Motor neuron (in vitro differentiated cells): ENCODE measurements at places on chromosomes 1 and 21. TPM values are rescaled to one million over a fixed set of nuclear protein-coding genes. Genes with fewer than 3 reads are reported as not detected.
A peak's percentile ranks its signal among the peaks of the same experiment; 100 is the strongest.

- no peak for ATAC-seq
Measured at GRCh38 chr21:23014021-23014420, 2015.8 kb downstream of the NCAM2 start.

Gene PHLDA3
- 14.4 and 29.2 TPM in 2 replicates for total RNA-seq

DNA sequence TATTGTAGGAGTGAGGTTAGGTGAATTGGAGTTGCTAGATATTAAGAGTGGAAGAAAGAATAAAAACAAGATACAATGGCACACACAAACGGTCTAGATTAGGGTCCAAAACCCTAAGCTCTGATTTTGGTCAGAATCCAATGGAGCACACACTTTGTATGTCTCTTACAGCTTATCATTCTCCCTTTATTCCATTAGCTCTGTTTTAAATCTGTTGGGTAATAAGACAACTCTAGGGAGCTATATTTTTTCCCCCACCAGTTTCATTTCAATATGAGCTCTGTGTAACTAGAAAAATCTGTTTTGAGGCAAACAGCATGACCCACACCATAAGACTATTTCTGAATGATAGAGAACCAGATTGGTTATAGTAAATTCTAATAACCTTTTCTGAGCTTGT, 465.6 kb downstream of the ADGRL2 start:
- no peak for ATAC-seq

- no peak for ATAC-seq
Measured at GRCh38 chr1:58524353-58524945, 22.1 kb downstream of the OMA1 start.

Gene MNDA
- 0.22 TPM in 1 of 2 replicates, not detected in the other for total RNA-seq

DNA sequence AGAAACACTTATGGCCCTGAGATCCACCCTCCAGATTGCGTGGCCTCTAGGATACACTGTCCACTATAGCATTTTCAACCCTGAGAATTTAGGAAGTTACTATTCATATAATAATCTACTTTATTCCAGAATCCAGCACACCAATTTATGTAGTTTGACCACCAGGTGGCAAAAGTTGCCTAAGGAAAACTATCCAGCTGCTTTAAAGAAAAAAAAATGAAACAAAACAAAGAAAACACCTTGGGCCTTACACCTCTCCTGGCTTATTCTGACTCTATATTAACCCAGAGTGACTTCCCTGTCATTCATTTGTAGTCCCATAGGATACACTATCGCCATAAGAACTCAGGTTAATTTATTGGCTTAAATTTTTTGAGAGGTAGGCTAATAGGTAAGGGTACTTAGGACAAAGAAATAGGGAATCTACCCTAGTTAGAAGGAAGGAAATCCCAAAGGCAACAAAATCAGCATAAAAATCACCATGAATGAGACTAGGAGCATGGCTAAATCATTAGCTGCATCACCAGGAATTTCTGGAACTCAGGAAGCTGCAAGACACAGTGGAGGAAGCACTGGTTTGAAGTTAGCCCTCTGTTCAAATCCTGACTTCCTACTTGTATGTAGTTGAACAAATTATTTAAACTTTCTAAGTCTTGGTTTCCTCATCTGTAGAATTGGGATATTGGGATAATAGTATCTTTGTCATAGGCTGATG, 107.5 kb downstream of the SPAG17 start:
- peak; percentile 52 for ATAC-seq

Gene INSRR
- 0.05 and 0.11 TPM in 2 replicates for total RNA-seq

DNA sequence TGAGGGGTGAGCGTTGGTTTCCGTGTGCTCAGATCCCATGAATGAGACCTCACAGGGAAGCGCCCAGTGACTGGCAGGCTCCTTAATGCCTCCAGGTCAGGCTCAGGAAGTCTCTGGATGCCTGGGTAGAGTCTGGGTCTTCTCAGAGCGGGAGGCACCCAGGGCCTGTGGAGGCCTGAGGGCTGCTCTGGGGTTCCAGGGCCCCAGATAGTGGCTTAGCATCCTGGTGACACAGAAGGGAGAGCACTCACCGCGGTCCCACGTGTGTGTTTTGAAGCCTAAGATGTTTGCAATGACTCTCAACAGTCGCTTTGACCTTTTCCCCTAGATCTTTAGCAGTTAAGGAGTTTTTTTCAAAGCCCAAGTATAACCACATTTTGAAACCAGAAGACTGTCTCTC, 25.0 kb downstream of the PRMT2 start:
- no peak for ATAC-seq

Gene MOB3C
- 2.9 and 3.0 TPM in 2 replicates for total RNA-seq

- ATAC-seq, result no peak
Measured at GRCh38 chr21:36654796-36655325, 44.1 kb upstream of the SIM2 start.

Gene AK5
- 8.1 and 8.5 TPM in 2 replicates for total RNA-seq

Gene UBL4B
- not detected in 2 replicates for total RNA-seq

GRCh38 chr1:1091344-1092148, 17.4 kb upstream of the RNF223 start:
- no peak for ATAC-seq

Gene PTGER3
- total RNA-seq, result 46.9 and 48.2 TPM in 2 replicates

DNA sequence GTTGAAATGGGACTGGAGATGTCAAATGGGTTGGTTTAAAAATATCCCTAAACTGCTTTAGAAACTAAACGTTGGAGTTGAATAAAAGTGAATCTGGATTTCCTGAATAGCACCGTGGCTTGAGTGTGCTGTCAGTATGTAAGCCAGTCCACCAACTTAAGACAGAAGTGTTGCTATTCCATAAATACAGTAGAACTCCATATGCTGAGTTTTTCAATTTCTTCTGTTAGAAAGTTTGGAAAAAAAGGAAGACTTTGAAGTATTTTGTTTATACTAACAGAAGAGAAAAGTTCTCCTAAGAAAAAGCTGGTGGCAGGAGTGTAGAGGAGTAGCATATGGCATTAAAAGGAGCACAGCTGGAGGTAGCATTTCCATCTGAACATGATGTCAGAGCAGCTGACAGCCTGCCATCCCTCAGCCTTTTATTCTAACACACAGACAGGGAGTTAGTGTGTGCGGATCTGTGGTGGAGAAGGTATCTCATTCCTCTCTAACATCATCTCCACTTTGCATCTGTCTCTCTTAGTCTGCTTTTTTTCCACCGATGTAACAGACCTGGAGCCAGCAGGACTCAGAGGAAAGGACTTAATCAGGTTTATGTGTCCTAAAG, at the start of gene ZBTB18:
ZBTB18 (plus strand) TSS at position 449 of the 610 bp plus-strand sequence; CDS start at position 598, 149 bp downstream.
- ATAC-seq, result peak; percentile 2

Gene TNFSF4
- 0.50 and 0.63 TPM in 2 replicates for total RNA-seq

GRCh38 chr1:84060781-84061180, 61.8 kb upstream of the TTLL7 start:
- ATAC-seq, result no peak

- no peak for ATAC-seq
Measured at GRCh38 chr1:15739745-15740144, 2.6 kb upstream of the TMEM82 start.

DNA sequence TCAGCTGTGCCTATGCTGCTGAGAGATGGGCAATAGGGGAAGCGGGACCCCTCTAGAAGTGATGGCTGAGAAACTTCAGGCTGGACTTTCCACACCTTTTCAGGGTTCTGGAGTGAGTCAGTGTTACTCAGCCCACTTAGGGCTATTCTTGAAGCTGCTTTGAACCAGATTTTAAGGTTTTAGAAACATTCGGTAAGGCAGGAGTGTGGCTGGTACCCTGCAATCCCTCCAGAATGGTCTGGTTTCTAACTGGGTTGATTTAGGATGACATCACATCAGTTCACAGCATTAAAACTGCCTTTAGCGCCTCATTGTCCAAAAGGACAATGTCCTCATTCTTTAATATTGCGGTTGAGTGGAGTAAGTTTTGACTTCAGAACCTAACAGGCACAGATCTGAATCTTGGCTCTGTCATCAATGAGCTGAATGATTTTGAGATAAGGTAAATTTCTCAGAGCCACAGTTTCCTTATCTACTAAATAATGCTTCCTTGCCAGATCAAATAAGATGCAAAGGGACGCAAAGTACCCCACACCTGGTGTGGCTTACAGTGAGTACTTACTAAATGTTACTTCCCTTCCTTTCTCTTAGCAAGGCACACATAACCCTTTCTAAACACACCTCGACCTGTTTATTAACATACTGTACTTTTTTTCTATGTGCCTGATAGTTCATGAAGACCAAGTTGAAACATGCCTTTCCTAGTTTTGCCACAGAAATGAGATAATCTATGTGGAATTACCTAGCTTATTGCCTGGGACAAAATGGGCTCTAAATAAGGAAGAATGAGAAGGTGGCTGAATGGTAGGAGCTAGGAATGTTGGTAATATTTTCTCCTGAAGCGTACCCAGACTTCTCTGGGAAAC, 209.8 kb downstream of the ROR1 start:
- no peak for ATAC-seq

Gene TCHH
- total RNA-seq, result 0.23 and 0.42 TPM in 2 replicates

DNA sequence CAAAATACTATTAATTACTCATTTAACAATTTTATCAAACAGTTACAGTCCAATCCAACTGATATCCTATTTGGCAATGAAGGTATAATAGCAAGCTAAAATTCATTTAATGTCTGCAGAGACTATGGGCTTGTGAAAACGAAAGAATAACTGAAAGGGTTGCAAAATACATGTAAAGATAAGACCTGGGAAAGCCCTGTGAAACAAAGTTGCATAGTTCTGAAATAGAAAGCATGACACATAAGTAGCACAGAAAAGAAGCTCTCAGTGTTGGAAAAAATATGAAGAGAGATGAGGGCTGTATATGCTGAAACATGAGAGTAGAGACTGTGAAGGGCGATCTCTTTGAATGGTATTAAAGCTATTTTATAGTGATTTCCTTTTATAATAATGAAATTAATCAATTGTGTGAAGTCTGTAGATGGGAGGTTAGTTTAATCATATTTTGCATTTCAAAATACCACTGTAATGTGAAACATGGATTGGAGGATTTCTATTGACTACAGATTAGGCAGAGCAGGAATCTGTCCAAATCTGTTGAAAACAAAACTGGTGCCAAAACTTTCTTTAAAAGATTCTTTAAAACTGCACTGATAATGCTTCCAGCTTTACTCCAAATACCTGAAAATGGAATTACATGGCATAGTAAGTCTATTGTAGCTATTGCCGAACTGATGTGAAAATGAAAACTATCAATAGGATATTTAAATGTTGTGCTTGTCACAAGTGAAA, 1518.9 kb upstream of the B3GALT2 start:
- ATAC-seq, result no peak

DNA sequence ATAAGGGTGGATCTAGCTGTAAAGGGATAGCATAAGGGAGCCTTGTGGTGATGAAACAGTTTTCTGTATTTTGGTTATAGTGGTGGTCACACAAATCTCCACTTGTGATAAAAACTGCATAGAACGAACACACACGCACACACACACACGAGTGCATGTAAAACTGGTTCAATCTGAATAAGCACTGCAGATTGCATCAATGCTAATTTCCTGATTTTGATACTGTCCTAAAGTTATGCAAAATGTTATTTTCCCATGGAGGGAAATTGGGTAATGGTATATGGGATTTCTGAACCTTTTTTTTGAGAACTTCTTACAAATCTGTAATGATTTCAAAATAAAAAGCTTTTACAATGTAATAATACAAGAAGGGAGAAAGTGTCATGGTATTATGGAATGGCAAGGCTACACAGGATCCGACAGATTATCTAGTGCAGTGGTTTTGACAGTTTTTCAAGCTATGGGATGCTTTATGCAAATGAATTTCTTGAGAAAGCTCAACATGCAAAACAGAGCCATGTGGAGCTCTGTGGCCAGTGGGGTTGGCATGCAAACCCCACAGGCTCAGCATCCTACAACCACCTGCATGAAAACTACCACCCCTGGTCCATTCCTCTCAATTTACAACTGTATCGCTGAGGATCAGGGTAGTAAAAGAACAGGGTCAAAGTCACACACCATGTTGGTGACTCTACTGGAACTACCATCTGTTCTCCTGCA, 18.8 kb downstream of the SLC41A1 start:
- ATAC-seq, result no peak

Gene CD160
- total RNA-seq, result 1.0 and 1.8 TPM in 2 replicates

GRCh38 chr21:42027085-42027821, 17.1 kb upstream of the ZBTB21 start:
- ATAC-seq, result no peak

- ATAC-seq, result no peak
Measured at GRCh38 chr1:26124418-26125331, 13.1 kb downstream of the PDIK1L start.

Gene FCER1G
- total RNA-seq, result 1.4 TPM in 2 replicates

Gene RBP7
- not detected in 2 replicates for total RNA-seq
